Common myeloid progenitor, CD34-positive (primary cell): ENCODE measurements at places on chromosomes 3 and 15.

DNA sequence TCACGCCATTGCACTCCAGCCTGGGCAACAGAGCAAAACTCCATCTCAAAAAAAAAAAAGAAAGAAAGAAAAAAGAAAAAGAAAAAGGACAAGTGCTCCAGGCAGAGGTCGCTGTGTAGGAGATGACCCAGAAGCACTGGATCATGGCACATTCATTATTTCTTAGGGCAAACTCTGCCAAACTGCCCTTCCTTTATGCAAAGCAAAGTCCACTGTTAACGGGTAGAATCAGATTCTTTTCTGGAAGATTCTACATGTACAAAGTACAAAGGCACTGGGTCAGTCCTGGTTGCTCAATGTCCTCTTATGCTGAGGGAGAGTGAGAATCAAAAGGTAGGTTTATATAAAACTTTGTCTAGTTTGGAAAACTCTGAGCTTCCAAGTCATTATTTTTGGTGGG, 144.9 kb downstream of the FEZF2 start:
- no peak for DNase-seq

- DNase-seq: no peak
Measured at GRCh38 chr15:61146931-61147230, 82.2 kb downstream of the RORA start.

DNA sequence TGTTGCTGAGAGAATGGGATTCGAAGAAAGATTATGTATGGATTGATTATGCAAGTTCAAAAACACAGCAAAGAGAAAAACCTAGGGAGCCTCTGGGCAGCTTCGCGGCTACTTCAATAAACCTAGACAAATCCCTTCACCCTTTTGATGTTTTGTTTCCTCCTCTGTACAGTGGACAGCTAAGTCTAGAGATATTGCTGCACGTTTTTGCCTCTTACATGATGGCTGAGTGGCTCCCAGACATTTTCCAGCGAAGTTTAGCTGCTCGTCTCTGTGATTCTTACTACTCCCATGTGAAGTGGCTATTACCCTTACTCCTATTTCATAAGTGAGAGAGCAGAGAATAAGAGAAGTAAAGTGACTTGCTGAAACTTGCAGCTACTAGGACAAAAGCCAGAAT, 695.0 kb upstream of the GRM7 start:
- DNase-seq: no peak

DNA sequence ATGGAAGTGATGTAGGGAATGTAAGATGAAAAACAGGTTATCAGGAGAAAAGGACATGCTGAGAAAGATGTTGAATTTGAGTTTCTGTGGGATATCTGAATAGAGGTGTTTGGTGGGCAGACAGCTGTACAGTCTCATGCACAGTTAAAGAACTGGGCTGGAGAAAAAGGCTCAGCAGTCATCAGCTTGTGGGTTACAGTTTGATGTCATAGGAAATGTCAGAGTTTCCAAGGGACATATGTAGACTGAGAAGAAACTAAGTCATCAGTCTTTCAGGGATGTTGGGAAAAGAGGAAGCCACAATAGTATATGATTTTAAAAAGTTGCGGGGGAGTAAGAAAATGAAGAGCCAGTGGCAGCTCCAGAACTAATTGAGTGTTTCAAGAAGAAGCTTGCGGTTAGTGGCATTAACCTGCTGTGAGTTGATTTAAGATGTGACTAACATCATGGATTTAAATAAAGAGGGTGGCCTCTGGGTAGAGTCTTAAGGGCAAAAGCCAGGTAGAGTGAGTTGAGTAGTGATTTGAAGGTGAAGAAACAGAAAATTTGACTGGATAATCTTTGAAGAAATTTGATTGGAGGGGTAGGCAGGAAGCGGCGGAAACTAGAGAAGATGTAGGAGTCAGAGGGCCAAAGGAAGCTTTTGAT, 24.6 kb downstream of the GORASP1 start:
- no peak for DNase-seq

GRCh38 chr3:74119221-74119620, 494.5 kb upstream of the PDZRN3 start:
- DNase-seq: no peak

DNA sequence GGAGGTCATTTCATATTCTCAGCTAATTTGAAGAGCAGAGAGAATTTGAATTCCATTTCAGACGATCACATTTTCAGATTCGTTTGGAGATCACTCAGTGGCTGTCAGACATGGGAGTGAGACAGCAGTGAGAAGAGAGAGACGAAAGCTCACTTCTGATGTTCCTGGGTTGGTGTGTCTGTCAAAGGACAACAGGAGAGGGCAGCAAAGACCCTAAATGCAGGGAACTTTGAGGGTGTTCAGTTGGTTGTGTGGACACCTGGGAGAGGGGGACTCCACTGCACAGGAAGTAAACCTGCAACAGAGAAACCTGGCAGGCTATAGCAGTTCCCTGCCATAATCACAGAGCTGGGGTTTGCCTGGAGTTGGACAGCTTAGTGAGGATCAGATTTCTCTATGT, 675.1 kb downstream of the SQOR start:
- DNase-seq: no peak

DNA sequence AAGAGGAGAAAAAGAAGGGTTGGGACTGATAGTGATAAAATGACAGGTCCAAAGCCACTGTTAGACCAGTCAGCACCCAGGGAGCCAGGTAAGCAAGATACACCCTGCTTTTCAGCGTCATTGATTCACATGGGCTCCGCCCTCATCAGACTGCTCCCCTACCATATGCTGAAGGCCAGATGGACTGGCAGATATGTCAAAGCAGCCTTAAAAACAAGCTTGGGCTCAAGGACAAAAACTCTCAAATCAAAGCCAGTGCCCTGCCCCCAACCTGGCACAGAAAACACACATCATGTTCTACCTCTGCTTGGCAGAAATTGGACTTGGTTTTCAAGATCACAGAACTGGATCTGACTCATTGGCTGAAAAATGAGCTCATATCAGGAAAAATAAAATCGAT, 33.4 kb downstream of the SH3BP5 start:
- no peak for DNase-seq

GRCh38 chr3:123387532-123387931, 61.4 kb downstream of the ADCY5 start:
- no peak for DNase-seq

DNA sequence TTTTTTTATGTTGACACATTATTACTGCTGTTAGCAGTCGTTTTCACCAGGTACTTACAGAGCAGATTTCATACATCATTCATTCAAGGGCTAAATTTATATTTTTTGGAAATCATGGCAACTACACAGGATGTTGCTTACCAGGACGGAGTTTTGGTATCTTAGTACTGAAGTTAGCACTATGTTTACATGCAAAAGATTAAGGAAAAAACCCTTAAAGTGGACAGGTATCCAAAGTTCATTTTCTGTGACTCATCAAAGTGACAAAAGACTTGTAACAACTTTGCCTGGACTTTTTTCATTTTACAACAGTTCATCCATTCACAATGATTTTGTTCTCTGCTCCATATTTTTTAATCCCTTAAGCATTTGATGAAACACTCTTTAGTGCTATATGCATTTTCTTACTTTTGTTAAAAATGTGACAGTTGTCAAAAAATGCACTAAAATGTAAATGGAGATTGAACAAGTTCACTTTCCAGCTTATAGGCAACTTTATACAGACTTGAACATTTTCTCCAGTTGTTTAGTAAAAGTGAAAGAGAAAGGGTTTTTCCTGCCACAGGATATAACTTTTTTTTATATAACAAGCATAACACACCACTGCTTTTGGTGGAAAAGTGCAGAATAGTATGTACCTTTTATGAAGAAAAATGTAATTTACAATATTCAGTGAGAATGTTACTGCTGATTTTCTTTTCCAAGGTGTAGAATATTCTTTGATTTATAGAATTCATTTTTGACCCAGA, 104.1 kb downstream of the STT3B start:
- DNase-seq: peak; percentile 66

DNA sequence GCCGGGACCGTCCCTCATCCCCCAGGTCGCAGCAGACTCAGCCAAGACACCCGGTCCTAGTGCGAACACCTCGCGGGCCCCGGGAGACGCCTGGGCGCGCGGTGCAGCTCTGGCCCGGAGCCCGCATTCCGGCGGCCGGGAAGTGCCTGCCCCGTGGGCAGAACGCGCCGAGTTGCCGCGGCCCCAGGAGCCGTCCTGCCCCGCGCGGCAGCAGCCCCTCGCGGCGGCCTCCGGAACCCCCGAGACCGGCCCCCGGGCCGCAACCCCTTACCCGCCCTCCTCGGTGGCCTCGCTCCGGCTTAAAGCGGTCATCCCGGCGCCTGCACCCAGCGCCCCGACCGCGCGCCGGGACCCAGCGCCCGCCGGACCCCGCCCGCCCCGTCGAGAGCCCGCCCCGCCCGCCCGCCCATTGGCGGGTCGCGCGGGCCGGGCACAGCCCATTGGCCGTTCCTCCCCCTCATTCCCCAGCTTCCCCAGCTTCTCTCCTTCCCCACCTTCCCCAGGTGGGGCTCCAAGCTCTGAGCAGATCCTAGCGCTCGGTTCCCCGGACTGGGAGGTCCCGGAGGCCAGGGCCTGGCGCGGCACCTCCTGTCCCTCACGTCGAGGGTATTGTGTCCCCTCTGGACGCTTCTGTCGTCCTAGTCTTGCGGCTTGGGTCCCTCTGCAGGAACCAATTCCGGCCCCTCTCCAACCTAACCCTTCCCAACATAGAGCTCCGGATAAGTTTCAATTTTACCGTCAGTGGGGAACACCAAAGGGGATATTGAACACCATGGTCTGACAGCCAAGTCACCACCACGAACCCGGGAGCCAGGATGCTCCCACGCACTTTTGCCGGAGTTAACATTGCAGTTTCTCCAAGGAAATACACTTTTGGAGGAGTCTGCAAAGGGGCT, at the start of gene GRAMD2A:
TSS of gene GRAMD2A (minus strand) at position 328 of the 896 bp plus-strand sequence.
- no peak for DNase-seq

GRCh38 chr15:36218991-36219390, 360.4 kb upstream of the CDIN1 start:
- DNase-seq: no peak

DNA sequence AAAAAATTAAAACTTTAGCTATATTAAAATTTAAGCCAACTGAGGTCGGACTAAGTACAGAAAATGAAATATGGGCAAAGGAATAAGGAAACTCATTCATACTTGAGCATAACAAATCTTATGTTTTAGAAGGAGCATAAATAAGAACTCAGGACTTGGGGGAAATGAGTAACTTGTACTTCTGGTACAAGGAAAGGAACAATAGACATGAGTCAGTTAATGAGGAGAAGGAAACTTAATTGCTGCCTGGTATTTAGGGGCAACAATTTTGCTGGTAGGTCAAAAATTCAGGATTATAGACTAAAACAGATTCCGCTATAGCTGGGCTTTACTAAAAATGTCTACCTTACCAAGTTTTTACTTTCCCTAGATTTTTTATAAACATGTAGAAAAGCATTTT, 113.1 kb downstream of the MYO5A start:
- DNase-seq: no peak

DNA sequence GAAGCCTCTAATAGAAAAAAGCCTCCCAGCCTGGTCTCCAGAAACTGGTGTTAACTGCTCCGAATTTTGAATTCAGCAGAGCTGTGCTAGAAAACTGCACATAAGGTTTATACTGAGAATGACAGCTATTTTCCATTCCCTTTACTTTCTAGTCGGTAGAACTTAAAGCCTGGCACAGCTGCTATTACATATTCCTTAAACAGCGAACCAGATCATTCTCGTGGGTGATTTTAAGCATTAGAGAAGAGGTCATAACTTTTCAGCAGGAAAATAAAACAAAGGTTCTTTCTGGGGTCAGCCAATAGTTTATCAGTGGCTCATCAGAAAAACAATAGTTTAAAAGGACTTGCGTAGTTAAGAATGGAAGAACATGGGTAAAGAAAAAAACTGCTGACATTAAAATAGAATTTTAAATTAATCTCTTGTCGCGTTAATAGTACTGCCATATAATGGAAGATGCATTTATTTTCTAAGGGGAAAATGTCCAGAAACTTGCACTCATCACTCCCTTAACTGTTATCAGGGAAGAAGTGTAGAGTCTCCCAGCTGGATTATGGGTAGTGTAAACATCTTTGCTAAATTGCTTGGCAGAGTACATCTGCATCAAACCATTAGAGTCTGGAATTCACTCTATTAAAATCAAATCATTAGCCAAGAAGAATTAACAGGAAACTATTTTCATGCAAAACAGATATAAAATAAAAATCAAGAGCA, 7.9 kb downstream of the VGLL4 start:
- no peak for DNase-seq

GRCh38 chr3:13483988-13484695, 4.0 kb downstream of the HDAC11 start:
- DNase-seq: no peak

DNA sequence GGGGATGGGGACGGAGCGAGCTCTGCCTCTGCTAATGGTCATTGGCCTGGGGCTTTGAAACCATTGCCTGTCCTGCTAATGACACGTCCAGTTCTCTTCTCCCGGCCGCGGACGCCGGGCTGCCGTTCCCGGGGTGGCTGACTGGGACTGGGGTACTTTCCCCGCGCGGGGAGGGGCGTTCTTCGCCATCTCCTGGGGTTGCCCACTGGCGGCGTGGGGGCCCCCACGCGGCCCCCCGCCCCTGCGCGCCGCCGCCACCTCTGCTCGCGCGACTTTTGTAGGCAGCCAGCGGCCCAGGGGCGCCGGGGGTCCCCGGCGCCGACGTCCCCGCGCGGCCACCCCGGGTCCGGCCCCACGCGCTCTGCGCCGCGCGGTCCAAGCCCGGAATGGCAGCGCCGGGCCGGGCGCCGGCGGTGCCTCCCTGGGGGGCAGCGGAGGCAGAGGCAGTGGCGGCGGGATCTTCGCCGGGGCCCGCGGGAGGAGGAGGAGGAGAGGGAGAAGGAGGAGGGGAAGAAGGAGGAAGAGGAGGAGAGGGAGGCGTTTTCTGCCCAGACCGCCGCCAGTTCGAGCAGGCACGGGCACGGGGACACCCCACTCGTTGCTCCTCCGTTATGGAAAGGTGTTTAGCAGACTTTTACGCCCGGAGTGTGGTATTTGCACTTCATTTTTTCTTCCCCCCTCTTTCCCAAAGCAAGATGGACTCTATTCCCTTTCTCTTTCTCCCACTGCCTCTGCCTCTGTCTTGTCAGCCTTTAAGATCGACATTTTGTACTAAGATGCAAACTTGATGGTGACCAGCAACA, 2.3 kb downstream of the BBX start:
- peak; percentile 49 for DNase-seq

DNA sequence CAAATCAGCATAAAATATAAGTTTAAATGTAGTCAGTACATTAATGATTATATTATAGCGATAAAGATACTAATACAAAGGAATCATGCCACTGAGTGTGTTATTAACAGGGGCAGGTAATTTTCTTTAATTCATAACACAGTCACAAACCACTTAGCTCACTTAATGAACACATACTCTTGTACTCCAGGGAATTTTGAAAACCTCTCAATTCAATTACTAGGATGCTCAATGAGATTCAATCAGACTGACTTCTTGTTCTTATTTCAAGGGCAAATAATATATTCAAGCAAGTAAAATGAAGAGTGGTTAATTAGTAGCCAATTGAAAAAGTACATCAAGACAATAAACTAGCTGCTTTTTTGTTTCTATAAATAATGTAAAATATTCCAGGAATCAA, 5.8 kb upstream of the SUCNR1 start:
- DNase-seq: no peak

- DNase-seq: no peak
Measured at GRCh38 chr3:26699553-26699952, 77.0 kb downstream of the LRRC3B start.

- DNase-seq: peak; percentile 93
Measured at GRCh38 chr3:32140943-32141342, 34.5 kb downstream of the GPD1L start.

- DNase-seq: no peak
Measured at GRCh38 chr3:177818712-177819240, 621.5 kb upstream of the TBL1XR1 start.
